Glutamatergic neuron (in vitro differentiated cells): ENCODE measurements at places on chromosomes 2 and 18.

- peak; percentile 32 for DNase-seq
Measured at GRCh38 chr2:20241973-20242726, 17.2 kb upstream of the SDC1 start.

- DNase-seq: no peak
Measured at GRCh38 chr18:23503963-23504344, 643 bp downstream of the RMC1 start.

DNA sequence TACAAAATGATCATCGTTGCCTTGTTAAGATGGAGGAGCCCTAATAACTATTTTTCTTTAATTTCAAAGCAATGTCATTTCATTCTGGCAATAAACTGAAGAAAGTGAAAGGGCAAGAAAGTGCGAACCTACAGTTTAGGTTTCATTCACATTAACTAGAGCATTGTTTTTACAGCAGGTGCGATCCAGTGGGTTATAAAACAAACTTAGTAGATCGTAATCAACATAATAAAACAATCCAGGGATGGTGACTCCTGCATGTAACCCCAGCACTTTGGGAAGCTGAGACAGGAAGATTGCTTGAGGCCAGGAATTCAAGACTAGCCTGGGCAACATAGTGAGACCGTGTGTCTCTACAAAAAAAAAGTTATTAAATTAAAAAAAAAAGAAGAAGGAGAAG lies 51.1 kb downstream of the AP1S3 start:
- DNase-seq: no peak

- no peak for DNase-seq
Measured at GRCh38 chr18:51503351-51503750, 305.9 kb upstream of the MEX3C start.

DNA sequence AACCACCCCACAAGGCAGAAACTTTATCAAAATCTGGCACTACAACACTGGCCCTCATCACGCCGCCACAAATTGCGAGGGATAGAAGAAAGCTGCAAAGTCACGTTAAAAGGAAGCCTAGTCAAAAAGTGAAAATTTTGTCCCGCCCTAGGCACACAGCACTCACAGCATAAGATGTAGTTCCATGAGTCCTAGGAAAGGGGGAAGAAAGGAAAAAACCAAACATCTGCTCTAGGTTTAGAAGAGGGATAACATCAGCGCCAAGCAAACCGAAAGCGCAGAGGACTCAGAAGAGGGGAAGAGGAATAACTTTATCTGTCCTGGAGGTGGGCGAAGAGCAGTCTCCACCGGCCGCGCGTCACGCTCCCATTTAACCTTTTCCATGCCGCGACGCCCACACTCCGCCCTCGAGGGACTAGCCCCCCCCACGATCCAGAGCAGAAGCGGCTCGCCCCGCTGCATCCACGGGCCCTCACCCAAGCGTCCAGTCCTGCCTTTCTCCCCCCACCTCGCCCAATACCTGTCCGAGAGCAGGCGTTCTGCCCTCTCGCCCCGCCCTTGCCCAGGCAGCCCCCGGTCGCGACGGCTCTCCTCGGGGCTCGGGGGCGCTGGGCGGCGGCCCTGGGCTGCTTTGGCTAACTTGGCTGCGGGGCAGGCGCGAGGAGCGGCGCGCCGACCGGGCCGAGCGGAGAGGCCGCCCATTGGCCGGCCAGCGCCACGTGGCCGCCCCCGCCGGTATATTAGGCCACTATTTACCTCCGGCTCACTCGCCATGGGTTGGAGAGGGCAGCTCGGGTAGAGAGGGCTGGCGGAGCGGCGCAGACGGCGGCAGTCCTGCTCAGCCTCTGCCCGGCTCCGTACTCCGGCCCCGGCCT lies at the start of gene HOXD1:
Gene HOXD1, plus strand, starts transcription at position 770 of the 875 bp plus-strand sequence. CDS start 134 bp downstream, outside the sequence.
- peak; percentile 39 for DNase-seq

- DNase-seq: no peak
Measured at GRCh38 chr2:191783416-191783815, 63.5 kb downstream of the CAVIN2 start.

DNA sequence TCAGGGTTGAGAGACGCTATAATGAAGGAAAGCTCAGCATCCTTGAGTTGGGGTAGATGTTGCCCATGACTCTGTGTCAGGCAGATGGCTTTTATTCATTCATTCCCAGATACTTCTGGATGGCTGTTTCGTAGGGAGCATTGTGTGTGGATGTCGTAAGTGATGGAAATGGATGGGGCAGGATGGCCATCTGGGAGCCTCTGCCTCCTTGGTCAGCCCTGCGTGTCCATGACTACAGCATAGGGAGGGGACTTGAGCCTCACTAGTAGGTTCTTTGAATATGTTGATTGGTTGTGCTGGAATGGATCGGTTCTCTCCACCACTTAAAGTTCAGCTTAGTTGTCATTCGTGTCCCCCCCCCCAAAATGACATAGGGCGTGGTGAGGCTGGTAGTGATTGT lies 44.9 kb downstream of the TGOLN2 start:
- DNase-seq: no peak

DNA sequence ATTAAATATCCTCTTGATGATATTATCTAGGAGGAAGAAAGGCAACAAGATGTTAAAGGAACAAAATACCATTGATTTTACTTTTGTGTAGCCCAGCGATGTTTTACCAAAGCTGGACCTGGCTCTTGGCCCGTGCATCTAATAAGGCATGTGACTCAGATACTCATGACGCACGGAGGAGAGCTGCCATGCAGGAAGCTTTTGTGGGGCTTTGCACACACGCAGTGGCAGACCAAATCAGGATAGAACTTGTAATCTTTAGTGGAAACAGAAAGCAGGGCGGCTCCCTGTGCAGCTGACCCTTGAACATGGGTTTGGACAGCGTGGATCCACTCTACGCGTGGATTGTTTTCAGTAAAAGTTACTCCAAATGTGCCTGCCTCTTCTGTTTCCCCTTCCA lies 190.0 kb downstream of the NAPG start:
- DNase-seq: no peak

- no peak for DNase-seq
Measured at GRCh38 chr18:8724452-8724851, 19.1 kb downstream of the MTCL1 start.
